ENCODE measurements at places on chromosomes 1 and 21.

GRCh38 chr1:225921734-225922709 lies 2.0 kb downstream of the PYCR2 start:
- DNase-seq = no peak

GRCh38 chr21:27122686-27123085 lies 155.8 kb upstream of the ADAMTS5 start:
- DNase-seq = no peak

GRCh38 chr1:22133931-22134324 lies 9.0 kb downstream of the WNT4 start:
- no peak for DNase-seq

GRCh38 chr1:243842161-243842560 lies 7.9 kb downstream of the AKT3 start:
- DNase-seq = no peak

GRCh38 chr21:20388400-20388799 lies 609.8 kb upstream of the NCAM2 start:
- no peak for DNase-seq

- no peak for DNase-seq
Measured at GRCh38 chr1:113861641-113862040, 9.9 kb downstream of the PTPN22 start.

GRCh38 chr1:110216844-110217444 lies 6.8 kb downstream of the KCNC4 start:
- no peak for DNase-seq

GRCh38 chr1:36156329-36157114 lies 562 bp downstream of the MAP7D1 start:
- DNase-seq = peak; percentile 91
